Activated T-cell treated with anti-CD3 and anti-CD28 coated beads, Interleukin-2, amount 50 U/mL, for 72 hours (primary cell): ENCODE measurements at places on chromosomes 6 and 20. TPM values are rescaled to one million over a fixed set of nuclear protein-coding genes. Genes with fewer than 3 reads are reported as not detected.

GRCh38 chr6:29641430-29642148 lies 8.6 kb upstream of the GABBR1 start:
- DNase-seq, result no peak

- no peak for DNase-seq
Observed at GRCh38 chr20:48820649-48820973, 7.2 kb downstream of the PREX1 start.

DNA sequence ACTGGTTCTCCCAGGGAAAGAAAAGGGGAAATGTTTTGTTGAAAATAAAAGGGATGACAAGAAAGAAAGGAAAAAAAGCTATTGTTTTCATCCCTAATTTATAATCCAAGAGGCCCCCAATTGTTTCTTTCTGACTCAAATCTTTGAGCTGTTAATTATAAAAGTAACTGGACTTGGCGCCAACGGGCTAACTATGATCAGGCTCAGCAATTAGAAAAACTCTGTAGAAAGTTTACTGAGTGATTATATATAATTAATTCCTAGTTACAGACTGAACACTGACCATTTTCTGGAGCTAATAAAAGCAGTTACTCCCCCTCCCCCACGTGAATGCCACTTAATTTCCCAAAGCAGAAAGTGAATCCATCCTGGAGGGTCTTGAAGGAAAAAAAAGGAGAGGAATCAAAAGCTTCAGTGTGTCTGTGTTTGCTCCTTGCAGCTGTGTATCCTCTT lies 3.2 kb downstream of the ZMYND8 start:
- no peak for DNase-seq

GRCh38 chr6:30997301-30997700 lies 13.0 kb upstream of the MUC22 start:
- no peak for DNase-seq

The EYS gene
- total RNA-seq, result not detected

DNA sequence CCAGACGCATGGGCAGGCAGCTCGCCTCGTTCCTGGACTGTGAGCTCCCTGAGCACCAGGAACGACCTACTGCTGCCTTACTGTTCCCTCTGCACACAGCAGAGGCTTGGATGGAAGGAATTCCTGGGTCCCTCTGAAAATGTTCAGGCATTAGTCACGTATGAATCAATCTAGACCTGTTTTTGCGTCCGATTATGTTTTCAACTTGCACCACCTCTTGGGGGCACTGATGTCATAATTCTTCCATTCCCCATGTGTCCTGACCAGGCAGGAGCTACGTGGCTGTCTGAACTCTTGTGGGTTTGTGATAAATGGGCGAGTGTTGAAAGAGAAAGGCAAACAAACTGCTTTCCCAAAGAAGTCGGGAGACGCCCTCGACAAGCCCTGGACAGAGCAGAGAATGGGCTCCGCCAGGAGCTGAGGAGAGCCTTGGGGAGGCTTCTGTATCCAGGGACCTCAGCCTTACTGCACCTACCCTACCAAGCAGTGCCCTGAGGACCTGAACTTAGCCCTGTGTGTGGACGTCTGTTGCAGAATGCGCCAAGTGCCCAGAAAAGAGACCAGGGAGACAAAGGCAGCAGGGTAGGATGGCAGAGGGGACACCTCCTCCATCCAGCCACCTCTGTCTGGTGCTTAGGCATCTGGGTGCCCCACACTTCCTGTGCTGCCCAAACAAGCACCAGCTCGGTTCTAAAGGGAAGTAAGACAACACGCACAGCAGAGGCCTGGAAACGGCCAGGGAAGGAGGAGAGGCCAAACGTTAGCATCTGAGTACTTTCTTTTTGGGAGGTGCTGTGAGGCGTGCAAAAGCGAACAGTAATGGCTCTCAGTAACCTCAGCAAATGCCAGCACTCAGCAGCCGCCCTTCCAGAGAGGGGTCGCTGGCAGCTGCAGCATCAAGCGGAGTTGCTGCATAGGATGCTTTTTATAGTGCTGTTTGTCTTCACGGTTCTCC lies 124.2 kb downstream of the LY86 start:
- DNase-seq, result no peak

The HSPA1L gene
- 2.9 TPM for total RNA-seq

GRCh38 chr6:139016337-139017213 lies 12.0 kb upstream of the ABRACL start:
- DNase-seq, result no peak

DNA sequence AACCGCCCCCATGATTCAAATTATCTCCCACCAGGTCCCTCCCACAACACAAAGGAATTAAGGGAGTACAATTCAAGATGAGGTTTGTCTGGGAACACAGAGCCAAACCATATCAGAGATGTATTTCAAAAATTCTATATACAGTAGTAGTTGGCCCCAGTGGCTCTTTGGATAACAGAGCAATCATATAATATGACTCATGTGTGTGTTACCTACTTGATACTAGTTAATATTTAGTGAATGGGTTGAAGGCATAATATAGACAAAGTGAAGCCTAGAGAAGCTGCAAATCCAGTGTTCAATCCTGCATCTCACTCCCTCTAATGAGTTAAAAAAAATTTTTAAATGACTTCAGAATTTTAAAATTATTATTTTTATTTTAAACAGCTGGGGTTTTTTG lies 43.2 kb downstream of the KAT14 start:
- no peak for DNase-seq

GRCh38 chr20:32565735-32566032 lies 19.4 kb downstream of the NOL4L start:
- no peak for DNase-seq

The APCDD1L gene
- not detected for total RNA-seq

The NR2E1 gene
- not detected for total RNA-seq

DNA sequence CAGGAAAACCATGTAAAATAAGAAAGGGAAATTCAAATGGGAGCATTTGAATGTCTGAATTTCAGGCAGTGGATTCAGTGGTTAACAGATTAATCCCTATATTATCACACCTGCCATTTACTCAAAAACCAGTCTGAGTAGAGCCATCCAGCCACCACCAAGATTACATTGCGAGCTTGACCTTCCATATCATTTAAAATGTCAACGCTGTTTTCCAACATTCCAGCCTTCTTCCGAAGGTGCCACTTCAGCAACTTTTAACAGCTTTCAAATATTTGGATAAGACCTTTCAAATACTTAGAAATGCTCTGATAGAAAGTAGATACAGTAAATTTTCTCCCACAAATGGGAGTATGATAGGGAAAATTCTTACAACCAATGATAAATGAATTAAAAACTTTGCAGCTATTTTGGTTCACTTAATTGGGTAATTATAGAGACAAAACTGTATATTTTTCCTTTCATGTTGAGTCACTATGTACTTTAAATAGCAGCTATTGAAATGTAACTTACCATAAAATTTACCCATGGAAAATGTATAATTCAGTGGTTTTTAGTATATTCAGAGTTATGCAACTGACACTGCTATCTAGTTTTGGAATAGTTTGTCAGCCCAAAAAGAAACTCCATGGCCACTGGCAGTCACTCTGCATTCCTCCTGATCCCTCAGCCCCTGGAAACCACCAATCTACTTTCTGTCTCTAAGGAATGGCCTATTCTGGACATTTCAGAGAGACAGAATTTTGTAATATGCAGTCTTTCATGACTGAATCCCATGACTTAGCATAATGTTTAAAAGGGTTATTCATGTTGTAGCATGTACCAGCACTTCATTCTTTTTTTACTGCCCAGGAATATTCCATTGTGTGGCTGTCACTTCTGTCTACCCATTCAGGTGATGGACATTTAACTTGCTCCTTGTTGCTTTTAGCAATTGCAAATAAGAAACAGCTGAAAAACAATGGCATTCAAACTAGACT lies 21.5 kb downstream of the EZR start:
- no peak for DNase-seq

DNA sequence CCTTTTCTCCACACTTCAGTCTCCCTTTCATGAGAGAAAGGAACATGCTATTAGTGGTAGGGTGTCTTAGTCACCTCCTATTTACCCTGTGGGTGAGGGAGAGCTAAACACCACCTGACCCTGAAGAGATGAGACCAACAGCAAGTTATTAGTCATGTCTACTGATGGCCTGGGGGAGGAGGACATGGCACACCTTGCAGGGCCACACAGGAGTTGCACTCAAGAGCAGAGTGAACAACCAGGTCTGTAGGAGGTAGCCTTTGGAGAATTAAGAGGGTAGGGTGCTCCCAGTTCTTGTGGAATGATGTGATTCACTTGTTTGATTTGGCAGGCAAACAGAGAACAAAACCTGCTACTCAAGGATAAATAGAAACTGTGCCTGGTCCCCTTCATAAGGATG lies 82.7 kb upstream of the FABP7 start:
- no peak for DNase-seq

- DNase-seq, result peak; percentile 72
Observed at GRCh38 chr20:43975096-43975768, 60.6 kb downstream of the TOX2 start.

DNA sequence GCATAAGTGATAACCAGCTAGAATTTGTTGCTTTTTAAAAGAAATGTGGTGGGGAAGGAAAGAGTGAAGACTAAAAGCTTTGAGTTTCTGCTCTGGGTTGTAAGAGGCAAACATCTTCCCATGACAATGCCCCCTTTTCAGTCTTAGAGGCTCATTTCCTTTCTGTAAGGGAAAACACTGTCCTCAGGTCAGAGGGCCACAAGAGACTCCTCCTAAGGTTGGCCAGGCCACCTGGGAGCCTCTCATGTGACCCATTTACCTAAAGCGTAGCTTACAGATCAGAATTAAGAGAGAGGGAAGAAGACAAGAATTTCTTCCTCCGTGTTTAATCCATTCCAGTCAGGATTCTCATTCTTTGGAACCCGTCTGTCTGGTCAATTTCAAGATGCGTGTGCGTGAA lies 220.4 kb upstream of the HEY2 start:
- DNase-seq, result no peak

DNA sequence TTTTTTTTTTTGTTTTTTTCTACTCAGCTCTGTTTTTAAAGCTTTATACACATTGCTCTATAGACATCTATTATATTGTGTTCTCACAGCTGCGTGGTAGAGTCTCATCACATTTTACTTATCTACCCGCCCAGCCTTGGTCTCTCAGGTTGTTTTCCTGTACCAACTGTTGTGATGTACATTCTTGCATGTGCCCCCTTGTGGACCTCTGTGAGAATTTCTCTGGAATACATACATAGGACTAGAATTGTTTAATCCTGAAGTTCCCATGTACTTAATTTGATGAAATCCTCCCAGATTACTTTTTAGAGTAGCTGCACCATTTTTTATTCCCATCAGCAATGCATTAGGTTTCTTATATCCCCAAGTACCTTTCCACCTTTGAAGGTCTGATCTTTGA lies 40.4 kb upstream of the TINAG start:
- DNase-seq, result no peak

- no peak for DNase-seq
Observed at GRCh38 chr20:38460040-38460623, 12.5 kb upstream of the RALGAPB start.

The SMPD2 gene
- total RNA-seq, result 8.8 TPM

- no peak for DNase-seq
Observed at GRCh38 chr20:58077282-58077681, 151.2 kb downstream of the ANKRD60 start.

The BPIFB4 gene
- not detected for total RNA-seq

DNA sequence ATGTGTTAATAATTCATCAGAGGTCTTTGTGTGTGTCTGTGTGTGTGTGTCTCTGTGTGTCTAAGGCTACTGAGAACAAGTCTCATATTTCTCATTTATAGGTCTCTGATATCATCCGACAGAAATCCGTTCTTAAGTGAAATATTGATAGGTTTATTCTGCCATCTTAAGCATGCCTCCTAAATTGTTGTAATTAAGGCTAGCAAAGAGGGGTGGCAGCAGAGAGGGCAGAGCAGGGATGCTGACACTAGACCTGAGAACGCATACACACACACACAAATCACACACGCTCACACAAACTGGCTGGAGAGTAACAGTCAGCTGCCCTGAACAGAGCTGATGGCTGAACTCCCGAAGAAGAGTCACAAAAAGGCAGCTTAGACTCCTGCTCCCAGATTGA lies 84.9 kb upstream of the LRFN2 start:
- DNase-seq, result no peak

- no peak for DNase-seq
Observed at GRCh38 chr6:90375681-90376439, 79.2 kb upstream of the BACH2 start.

The RTF2 gene
- total RNA-seq, result 82.7 TPM

The PDE7B gene
- 4.2 TPM for total RNA-seq

The HLA-DRB1 gene
- total RNA-seq, result 7.4 TPM

DNA sequence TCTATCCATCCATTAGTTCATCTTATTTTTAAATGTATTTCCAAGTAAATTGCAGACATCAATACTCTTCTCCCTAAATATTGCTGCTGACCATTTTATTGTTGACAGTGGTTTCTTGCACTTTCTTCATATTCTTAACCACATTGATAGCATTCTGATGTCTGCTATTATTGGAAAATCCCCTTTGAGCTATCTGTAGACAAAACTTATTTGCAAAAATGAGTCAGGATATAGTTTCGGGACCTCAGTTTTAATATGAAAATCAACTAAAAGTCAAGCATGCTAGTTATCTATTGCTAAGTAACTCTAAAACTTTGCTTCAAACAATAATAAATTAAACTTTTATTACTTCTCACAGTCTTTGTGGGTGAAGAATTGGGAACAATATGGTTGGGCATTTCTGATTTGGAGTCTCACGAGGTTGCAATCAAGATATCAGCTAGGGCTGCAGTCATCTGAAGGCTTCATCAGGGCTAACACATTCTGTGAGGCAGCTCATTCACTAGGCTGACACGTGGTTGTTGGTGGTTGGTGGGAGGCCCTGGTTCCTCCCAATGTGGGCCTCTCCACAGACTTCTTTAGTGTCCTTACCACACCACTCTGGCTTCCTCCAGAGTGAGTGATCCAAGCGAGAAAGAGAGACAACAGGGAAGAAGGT lies 32.7 kb downstream of the CD109 start:
- DNase-seq, result peak; percentile 48

GRCh38 chr6:104956731-104957294 lies at the start of gene LIN28B:
Gene LIN28B, plus strand, starts transcription at chr6:104957107. Its CDS starts 144 bp downstream, at chr6:104957251.
- DNase-seq, result no peak

GRCh38 chr6:88725111-88725975 lies 238.1 kb downstream of the RNGTT start:
- DNase-seq, result peak; percentile 36

The PRL gene
- not detected for total RNA-seq

- no peak for DNase-seq
Observed at GRCh38 chr20:51374961-51375360, 167.6 kb downstream of the NFATC2 start.

The SPEF1 gene
- 0.48 TPM for total RNA-seq

- peak; percentile 63 for DNase-seq
Observed at GRCh38 chr6:37170273-37171200, 585 bp downstream of the PIM1 start.

GRCh38 chr6:75205776-75206575 lies at the start of gene COL12A1:
Gene COL12A1, minus strand, starts transcription at chr6:75206053. Its CDS starts 3,261 bp downstream, at chr6:75202792.
- peak; percentile 32 for DNase-seq

- DNase-seq, result no peak
Observed at GRCh38 chr6:148427333-148427732, 84.7 kb downstream of the SASH1 start.

The CST7 gene
- 136 TPM for total RNA-seq

The HLA-DQA1 gene
- total RNA-seq, result 3.7 TPM

The TUBB2B gene
- total RNA-seq, result not detected
